ENCODE measurements at places on chromosomes 2 and 18.

DNA sequence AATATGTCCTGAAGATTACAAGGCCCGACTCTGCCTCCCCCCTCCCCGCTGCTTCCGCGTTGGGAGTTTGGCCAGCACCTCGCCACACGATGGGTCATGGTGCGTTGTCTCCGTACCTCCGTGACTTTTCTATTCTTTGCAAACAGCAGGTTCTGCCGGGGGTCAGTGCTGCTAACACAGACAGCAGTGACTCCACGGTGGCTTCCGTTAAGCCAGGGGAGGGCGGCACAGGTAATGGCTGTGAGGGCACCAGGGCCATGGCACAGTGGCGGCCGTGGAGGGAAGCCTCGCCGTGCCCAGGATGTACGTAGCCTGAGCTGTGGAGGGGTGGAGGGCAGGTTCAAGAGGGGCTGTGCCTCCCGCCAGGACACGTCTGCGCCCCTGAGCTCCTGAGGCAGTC, 115.5 kb downstream of the NFATC1 start:
- peak; percentile 0 for DNase-seq

- DNase-seq: no peak
These were observed 36.2 kb downstream of the EFEMP1 start for GRCh38 chr2:55887351-55887750.

GRCh38 chr2:196459539-196459938, 180.0 kb upstream of the CCDC150 start:
- DNase-seq: no peak

DNA sequence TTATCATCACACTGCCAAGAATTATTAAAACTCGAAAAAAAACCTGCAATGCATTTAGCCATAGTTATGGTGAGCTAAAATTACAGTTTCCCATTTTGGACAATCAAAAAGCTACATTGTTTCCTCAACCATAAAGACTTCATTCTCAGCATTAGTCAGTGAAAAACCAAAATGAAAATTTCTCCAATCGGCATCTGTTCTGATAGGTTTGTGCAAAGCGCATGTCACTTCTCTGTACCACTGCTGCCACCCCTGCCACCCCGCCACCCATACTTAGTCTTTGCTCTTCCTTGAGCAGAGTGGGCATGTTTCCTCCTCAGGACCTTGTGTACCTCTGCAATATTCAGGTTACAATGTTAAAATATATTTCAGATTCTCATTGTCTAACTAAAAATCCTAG, 7.1 kb upstream of the ZBTB14 start:
- no peak for DNase-seq

DNA sequence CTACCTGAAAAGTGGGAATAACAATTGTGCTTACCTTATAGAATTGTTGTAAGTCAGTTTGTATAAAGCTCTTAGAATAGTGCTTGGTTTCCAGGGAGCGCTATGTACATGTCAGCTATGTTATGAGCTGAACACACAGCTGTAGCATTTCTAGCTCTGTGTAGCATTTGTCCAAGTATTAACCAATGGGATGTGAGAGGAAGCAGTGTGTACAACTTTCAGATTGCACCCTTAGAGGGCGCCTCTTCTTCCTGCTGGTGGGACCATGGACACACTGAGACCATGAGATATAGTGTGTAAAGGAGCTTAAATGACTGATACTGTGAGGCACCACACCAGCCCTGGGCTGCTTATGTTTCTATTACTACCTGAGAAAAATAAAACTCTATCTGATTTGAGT, 380.2 kb downstream of the LNPK start:
- no peak for DNase-seq

DNA sequence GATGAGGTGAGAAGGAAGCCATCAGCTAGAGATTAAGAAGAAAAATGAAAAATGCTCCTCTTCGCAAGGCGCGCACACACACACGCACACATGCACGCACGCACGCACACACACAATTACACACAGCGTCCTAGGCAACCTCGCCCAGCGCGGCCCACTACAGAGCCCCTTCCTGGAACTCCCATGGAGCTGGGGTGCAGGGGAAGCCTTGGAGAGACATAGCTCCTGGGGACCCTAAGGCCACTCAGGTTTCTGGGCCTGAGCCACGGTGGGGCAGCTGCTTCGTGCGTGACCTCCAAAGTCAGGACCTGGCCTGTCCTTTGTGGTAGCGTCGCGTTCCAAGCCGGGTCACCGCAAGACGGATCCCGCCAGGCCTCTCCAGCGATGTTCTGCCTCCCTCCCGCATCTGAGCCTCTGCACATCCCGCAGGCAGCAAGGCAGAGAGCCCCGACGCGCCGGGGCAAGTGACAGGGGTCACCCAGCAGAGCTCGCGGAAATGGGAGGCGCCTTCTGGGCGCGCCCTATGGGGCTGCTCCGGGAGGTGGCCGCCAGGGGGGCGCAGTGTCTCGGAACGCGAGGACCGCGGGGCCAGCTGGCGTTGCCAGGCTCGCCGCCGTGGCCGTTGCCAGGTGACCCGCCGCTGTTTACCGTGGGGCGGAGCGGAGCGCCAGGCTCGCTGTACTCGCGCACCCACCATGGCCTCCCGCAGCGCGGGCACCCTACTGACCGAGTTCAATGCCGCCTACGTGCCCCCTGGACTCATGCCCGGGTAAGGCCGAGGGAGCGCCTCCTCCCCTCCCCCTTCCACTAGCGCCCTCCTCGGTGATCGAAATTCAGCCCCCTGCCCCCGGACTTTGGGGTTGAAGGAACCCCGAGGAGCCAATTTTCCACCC, 79.0 kb downstream of the CIB4 start:
- no peak for DNase-seq

- DNase-seq: peak; percentile 1
These were observed 91.9 kb downstream of the PPP1R1C start for GRCh38 chr2:182077448-182078142.

DNA sequence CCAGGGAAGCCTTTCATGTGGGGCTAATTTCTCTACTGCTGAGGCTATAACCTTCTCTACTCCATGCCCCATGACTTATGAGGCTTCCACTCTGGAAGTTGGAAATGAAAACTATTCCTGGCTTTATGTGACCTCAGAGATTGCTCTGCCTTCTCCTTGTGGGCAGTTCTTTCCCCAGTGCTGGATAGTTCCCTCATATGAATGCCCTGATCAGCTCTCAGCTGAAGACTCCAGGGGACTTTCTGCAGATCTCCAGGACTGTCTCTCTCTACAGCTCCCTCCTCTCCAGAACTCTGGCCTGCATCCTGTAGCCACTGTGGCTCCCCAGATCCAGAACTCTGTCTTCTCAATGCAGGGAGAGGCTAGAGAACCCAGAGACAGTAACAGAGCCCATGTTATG, 235.1 kb downstream of the SEPTIN10 start:
- no peak for DNase-seq

GRCh38 chr2:211744379-211744778, 794.2 kb downstream of the ERBB4 start:
- no peak for DNase-seq

DNA sequence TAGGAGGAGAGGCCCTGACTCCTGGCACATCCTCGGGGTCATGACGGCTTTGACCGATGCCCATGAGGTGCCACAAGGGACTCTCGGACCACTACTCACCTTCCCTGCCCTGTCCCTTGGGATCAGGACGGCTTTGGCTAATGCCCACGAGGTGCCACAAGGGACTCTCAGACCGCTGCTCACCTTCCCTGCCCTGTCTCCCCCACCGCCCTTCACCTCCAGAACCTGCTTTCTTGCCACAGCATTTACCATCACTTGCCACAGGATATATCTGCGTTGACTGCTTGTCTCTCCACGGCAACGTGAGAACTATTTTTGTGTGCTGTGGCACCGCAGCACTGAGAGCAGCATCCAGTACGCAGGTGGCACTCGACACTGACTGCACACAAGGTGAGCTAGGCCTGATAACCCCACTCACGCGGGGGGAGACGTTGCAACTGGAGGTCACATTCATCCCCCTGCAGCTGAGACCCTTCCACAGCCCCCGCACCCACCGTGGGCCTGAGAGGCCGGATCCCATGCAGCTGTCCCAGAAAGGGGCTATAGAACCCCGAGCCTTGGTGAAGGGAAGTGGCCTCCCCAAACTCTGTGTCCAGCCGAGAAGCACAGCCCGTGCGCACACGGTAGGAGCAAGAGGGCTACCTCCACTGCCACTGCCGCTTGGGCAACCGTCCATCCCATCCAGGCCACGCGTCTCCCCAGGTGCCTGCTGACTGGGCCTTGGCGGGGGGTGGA, 47.5 kb downstream of the ANO7 start:
- no peak for DNase-seq

DNA sequence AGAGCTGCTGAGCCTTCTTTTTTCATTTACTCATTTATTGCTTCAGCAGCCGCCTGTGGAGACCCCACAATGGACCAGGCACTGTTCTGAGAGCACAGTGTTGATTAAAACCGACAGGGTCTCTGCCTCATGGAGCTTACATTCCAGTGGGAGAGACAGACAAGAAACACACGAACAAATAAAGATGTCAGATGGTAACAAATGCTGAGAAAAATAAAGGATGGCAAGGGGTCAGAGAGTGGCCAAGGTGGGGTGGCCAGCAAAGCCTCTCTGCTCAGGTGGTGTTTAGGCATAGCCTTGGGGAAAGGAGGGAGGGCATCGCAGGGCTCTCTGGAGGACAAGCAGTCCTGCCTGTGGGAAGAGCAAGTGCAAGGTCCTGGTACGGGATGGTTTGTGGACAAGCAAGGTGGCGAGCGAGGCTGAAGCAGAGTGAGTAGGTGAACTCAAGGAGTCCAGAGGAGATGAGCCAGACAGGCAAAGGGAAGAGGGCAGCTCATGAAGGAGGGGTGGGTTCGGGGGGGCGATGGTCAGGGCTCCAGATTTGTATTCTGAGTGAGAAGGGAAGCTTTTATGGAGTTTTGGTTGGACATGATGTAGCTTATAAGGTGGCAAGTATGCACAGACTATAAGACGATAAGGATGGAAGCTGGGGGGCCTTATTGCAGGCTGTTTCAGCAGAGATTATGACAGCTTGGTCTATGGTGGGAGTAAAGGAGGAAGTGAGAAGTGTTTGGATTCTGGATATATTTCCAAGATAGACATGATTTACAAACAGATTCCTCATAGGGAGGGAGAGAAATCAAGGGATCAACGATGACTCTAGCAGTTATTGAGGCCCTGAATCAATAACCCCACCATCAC, 8.8 kb upstream of the ITGB6 start:
- no peak for DNase-seq

GRCh38 chr18:38241216-38241615, 675.6 kb upstream of the CELF4 start:
- DNase-seq: no peak

GRCh38 chr18:36326771-36327170, 29.3 kb downstream of the FHOD3 start:
- DNase-seq: no peak

GRCh38 chr2:232890896-232891601, 21.0 kb downstream of the SNORC start:
- DNase-seq: no peak

GRCh38 chr2:37052600-37053332, 31.4 kb downstream of the HEATR5B start:
- DNase-seq: no peak

DNA sequence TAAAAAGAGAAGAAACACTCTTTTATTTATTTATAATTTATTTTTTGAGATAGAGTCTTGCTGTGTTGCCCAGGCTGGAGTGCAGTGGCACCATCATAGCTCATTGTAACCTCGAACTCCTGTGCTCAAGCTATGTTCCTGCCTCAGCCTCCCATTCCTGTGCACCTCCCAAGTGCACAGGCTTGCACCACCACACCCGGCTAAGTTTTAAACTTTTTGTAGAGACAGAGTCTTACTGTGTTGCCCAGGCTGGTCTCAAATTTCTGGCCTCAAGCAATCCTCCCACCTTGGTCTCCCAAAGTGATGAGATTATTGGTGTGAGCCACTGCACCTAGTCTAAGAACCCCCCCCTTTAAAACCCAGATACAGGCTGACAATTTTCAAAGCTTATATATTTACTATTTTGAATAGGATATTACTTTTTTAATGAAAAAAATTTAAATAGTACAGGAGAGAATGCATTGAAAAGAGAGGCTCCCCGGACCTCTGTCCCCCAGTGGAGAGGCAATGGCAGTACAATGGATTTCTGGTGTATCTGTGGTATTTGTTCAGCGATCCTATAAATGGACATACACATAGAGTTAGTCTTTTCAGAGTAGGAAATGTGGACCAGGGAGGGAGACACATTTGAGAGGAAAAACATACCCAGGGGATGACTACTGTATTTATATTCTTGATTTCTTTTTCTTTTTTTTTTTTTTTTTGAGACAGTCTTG, 48.1 kb upstream of the CNOT11 start:
- no peak for DNase-seq

- no peak for DNase-seq
These were observed 267.7 kb upstream of the SIX2 start for GRCh38 chr2:45276914-45277313.

GRCh38 chr2:30206461-30207430, 24.6 kb upstream of the LBH start:
- DNase-seq: no peak

DNA sequence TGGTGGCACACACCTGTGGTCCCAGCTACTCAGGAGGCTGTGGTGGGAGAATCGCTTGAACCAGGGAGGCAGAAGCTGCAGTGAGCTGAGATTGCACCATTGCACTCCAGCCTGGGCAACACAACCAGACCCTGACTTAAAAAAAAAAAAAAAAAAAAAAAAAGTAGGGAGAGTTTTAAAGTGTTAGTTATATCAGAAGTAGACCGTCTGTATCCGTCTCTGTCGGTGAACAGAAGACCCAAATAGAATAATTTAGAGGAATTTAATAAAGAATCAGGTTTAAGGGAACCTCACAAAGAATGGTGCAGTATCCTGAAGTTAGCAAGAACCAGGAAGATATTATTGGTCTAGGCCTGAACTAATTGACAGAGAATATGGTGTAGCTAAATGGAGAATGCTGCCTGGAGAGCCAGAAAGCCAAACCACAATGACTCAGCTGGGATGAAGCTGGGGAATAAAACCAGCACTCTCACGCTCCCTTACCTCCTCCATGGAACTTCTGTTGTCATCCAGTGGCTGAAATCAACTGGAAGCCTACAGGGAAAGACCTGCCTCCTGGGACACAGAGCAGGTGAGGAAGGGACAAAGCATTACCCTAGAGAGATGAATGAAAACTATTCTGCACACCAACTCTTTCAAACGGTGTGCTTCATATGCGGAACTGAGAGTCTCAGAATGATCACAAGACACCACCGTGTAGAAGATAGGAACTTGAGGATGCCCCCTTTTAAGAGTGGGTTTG, 39.1 kb upstream of the PLEKHM3 start:
- no peak for DNase-seq

All from activated CD4-positive, alpha-beta T cell treated with anti-CD3 and anti-CD28 coated beads for 4 hours (primary cell).